SJCRH30 (cell line): ENCODE measurements at places on chromosomes 12 and 14.

DNA sequence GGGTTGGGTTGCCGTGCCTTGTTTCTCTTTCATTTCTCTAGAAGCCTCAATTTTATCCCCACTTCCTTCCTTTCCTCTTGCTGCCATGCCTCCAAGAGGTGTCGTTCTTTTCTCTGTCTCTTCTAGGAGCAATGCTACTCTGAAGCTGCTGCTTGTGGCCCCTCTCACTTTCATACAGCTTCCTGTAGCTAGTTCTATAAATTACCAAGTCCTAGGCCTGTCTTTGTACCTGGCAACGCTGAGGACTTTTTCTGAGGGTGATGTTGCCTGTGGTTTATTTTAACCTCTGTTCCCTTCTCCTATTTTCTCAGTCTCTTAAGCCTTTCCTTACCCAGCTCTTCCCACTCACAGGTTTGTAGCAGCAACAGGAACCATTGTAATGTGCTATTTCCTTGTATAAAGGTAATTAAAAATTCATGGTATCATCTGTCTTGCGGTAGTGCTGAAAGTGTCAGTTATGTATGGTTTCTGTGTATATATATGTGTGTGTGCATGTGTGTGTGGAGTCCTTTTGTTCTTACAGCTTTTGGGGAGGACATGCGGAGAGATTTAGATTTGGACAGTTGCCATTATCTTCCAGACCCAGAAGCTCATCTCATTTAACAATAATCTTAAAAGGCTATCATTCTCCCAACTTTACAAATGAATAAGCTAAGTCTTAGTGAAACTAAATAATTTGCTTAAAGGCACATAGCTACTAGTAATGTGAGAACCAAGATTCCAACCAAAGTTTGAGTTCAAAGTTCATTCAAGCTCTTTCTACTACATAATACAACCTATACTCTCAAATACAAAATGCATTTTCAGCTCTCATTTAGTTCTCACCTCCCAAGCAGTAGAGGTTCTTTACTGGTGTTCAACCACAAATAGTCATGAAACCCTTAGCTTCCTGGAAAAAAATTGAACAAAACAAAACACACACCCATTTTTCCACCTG lies 43.8 kb downstream of the DDHD1 start:
- H3K4me1 ChIP-seq = no peaks in the 10 kb centered on the region
- H3K27me3 ChIP-seq = no peaks in the 10 kb centered on the region
- H3K27ac ChIP-seq = peak overlapping the region; percentile 29; the same call in 1 of the 2 replicates
- H3K36me3 ChIP-seq = peaks cover 4% of the 10 kb centered on the region; the same call in 1 of the 2 replicates

DNA sequence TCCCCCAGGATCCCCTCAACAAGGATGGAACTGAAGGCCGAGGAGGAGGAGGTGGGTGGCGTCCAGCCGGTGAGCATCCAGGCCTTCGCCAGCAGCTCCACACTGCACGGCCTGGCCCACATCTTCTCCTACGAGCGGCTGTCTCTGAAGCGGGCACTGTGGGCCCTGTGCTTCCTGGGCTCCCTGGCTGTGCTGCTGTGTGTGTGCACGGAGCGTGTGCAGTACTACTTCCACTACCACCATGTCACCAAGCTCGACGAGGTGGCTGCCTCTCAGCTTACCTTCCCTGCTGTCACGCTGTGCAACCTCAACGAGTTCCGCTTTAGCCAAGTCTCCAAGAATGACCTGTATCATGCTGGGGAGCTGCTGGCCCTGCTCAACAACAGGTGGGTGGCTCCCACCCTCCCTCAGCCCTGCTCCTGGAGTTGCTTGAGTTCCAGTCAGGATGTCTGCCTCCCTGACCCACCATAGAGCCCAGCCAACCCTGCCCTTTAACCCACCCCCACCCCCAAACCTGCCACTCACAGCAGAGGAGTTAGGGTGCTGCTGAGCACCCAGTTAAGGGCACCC lies 1.4 kb downstream of the ASIC1 start:
- DNase-seq = no peak
- peaks cover 27% of the 10 kb centered on the region for H3K4me1 ChIP-seq
- no peak overlapping the region for H3K27ac ChIP-seq
- 0 out of 2 replicates have a peak, but pooled peaks cover 4% of the 10 kb centered on the region for H3K27me3 ChIP-seq
- no peaks in the 10 kb centered on the region for H3K36me3 ChIP-seq
- no peak overlapping the region for H3K4me3 ChIP-seq

DNA sequence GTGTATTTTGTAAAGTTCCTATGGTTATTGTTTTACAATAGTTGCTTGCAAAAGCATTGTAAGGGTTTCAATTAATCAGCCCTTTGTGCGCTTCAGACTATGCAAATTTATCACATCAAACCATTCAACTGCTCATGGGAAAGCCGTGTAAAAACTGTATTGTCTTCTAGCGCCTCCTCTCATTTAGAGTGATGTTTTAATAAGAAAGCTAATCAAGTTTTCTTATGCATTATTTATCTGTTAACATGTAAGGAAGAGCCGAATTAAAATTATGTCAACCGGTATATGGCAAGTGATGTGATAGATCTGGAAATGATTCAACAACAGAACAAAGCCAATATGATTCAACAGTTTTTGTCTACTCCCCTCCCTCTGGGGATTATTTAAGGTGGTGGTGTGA lies 92.5 kb upstream of the RFX4 start:
- H3K36me3 ChIP-seq = no peaks in the 10 kb centered on the region
- no peak overlapping the region for H3K4me3 ChIP-seq
- DNase-seq = no peak
- peaks cover 2% of the 10 kb centered on the region; the same call in 1 of the 2 replicates for H3K4me1 ChIP-seq
- no peak overlapping the region for H3K27ac ChIP-seq
- H3K27me3 ChIP-seq = no peaks in the 10 kb centered on the region

DNA sequence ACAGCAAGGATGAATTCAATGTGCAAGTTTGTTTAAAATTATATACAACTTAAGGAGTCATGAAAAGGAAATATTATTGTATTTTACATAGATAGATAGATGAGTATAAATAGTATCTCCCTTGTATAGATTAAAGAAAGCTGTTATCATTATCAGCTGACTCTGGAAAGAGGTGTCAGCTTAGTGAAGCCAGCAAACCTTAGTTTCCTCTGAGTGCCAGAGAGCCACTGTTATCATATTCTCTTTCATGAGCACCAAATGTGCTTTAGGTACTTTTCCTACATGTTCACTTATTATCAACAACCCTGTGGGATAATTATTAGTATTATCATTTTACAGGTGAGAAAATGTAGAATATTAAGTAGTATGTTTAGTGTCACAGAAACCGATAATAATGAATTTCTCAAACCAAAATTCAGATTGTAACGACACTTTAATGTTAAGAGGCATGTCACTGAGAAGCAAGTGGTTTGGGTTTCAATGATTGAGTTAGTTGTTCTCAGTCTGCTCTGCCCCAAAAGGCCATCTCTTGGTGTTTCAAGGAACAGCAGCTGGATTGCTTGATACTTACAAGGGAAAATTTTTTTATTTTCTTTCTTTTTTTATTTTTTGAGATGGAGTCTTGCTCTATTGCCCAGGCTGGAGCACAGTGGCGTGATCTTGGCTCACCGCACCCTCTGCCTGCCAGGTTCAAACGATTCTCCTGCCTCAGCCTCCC lies 53.7 kb downstream of the PLEKHA5 start:
- no peaks in the 10 kb centered on the region for H3K4me1 ChIP-seq
- no peak overlapping the region for H3K4me3 ChIP-seq
- H3K36me3 ChIP-seq = no peaks in the 10 kb centered on the region
- H3K27ac ChIP-seq = no peak overlapping the region
- no peaks in the 10 kb centered on the region for H3K27me3 ChIP-seq

GRCh38 chr14:105930572-105930971 lies 404.2 kb downstream of the TMEM121 start:
- no peak overlapping the region for H3K27ac ChIP-seq
- no peak for DNase-seq
- no peaks in the 10 kb centered on the region for H3K36me3 ChIP-seq
- H3K4me3 ChIP-seq = no peak overlapping the region

DNA sequence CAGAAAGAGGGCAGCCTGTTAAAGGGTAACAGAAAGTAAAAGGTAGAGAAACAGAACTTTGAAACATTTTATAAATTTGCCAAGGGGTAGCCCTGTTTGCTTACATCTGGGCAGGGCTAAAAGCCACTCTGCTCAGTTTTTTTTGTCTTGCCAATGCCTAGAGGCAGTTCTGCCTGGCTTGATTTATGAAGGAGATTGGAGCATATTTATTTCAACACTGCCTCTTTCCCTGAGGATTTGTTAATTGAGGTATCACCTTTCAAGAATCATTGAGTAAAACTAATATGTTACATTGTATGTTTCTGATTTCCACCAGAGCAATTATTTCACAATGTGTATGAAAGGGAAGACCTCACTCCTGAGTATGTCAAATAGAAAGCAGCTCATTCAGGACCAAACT lies 160.8 kb downstream of the GXYLT1 start:
- H3K27me3 ChIP-seq = no peaks in the 10 kb centered on the region
- no peaks in the 10 kb centered on the region for H3K36me3 ChIP-seq
- H3K4me1 ChIP-seq = no peaks in the 10 kb centered on the region
- no peak overlapping the region for H3K27ac ChIP-seq
- H3K4me3 ChIP-seq = no peak overlapping the region

- DNase-seq = peak; percentile 56
- H3K27ac ChIP-seq = peak overlapping the region; percentile 74
- H3K4me3 ChIP-seq = no peak overlapping the region
- H3K36me3 ChIP-seq = no peaks in the 10 kb centered on the region
- H3K27me3 ChIP-seq = no peaks in the 10 kb centered on the region
Measured at GRCh38 chr14:79021766-79022165, 851.6 kb downstream of the NRXN3 start.

DNA sequence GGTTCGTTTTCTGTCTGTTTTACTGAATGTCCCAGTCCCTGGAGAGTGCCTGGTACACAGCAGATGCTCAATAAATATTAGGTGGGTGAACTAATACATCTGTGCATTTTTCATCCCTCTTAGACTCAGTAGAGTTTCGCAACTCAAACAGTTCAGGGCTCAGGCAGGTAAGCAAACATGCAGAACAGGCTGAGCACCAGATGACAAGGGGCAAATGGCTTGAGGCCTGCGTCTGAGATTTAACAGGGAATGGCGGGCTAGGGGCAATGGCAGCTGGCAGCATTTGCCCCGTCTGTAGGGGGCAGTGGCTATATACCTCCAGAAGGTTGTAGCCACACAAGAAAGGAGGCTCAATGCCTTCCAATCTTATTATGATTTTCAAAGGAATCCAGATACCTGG lies 8.6 kb upstream of the RAN start:
- no peak for DNase-seq
- no peak overlapping the region for H3K27ac ChIP-seq
- H3K4me1 ChIP-seq = no peaks in the 10 kb centered on the region
- H3K27me3 ChIP-seq = no peaks in the 10 kb centered on the region
- no peaks in the 10 kb centered on the region for H3K36me3 ChIP-seq

DNA sequence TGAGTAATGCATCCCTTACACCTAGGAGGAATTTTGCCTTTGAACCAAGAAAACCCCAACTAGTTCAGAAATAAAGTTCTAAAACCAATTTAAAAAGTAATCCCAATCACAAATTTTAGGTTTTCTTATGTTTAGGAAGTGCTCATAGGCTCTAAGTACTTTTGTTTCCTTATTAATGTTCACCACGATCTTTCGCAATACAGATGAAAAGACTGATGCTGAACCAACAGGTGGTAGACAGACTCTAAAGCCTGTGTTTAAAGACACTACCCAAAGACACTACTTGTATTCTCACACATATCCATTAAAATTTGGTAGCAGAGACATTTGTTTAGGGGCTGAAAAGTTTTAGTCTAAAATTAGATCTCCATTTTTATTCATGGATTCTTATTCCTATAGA lies 10.6 kb upstream of the PHLDA1 start:
- no peak overlapping the region for H3K27ac ChIP-seq
- peaks cover 27% of the 10 kb centered on the region for H3K36me3 ChIP-seq
- no peak overlapping the region for H3K4me3 ChIP-seq
- no peaks in the 10 kb centered on the region for H3K27me3 ChIP-seq

GRCh38 chr14:61565181-61565580 lies 130.1 kb upstream of the HIF1A start:
- H3K4me1 ChIP-seq = peaks cover 64% of the 10 kb centered on the region
- DNase-seq = no peak
- no peaks in the 10 kb centered on the region for H3K36me3 ChIP-seq
- H3K27ac ChIP-seq = peak overlapping the region; percentile 27; the same call in 1 of the 2 replicates
- no peak overlapping the region for H3K4me3 ChIP-seq

DNA sequence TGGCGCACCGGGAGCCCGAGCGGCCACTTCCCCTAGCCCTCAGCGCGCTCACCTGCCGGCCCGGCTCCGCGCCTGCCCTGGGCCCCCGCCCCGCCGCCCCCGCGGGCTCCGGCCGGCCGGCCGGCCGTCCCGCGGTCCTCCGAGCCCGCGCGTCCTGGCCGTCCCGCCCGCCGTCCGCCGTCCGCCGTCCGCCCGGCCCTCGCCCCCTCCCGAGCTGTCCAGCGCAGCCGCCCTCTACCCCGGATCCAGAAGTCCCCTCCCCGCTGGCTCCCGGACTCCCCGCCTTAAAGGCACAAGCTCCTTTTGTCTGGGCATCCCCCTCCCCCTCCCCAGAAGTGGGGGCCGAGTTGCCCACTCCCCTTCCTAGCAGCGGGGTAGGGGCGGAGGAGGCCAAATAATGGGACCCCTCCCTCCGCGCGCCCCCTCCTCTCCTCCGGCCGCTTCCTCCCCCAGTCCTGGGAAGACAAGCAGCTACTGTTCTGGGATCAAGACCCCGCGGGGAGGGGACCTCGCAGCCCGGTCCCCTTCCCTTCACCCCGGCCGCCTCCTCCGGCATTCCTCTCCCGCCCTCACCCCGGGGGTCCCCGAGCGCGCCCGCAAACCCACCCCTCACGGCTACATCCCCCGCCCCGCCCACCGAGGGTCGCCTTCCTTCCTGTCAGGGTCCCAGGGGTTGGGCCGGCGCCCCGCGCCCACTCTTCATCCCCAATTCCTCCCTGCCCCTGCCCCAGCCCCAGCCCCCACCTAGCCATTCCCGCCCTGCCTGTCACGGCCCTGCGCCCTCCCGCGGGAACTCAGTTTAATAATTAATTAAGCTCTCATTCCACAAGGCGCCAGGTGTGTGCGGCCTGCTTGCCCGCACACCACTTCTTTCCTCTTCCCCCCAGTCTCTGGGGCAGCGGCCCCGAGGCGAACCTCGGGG lies at the start of gene ADCY6:
ADCY6 (minus strand) TSS at position 236 of the 922 bp plus-strand sequence. CDS start 5,655 bp downstream, outside the sequence.
- DNase-seq = peak; percentile 82
- H3K27me3 ChIP-seq = no peaks in the 10 kb centered on the region
- peak within 1 kb of the TSS; percentile 94 for H3K4me3 ChIP-seq

GRCh38 chr12:30785630-30786029 lies 30.9 kb upstream of the CAPRIN2 start:
- H3K4me3 ChIP-seq = no peak overlapping the region
- no peaks in the 10 kb centered on the region; the same call in 1 of the 2 replicates for H3K27me3 ChIP-seq
- H3K36me3 ChIP-seq = no peaks in the 10 kb centered on the region
- DNase-seq = no peak
- H3K27ac ChIP-seq = no peak overlapping the region

DNA sequence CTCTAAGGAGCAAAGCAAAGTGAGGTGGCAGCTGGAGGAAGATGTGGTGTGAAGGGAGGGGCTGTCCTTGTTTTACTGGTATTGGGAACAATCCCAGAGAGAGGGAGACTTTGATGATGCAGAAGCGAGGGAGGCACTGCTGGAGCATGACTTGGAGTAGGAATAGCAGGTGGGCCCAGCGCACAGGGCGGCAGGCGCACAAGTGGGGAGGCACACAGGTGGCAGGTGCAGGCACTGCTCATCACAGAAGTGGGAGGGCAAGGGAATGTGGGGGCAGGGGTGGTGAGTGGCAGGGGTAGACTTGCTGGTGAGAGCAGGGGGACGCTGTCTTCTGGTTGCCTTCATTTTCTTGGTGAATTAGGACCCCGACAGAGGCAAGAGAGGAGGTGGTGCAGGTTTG lies 11.5 kb upstream of the IFI27 start:
- H3K27ac ChIP-seq = no peak overlapping the region
- no peak overlapping the region for H3K4me3 ChIP-seq
- no peaks in the 10 kb centered on the region for H3K27me3 ChIP-seq
- no peaks in the 10 kb centered on the region for H3K4me1 ChIP-seq
- no peak for DNase-seq
- no peaks in the 10 kb centered on the region for H3K36me3 ChIP-seq

GRCh38 chr12:78933014-78933413 lies 68.4 kb downstream of the SYT1 start:
- H3K27me3 ChIP-seq = no peaks in the 10 kb centered on the region
- no peak overlapping the region for H3K4me3 ChIP-seq
- H3K27ac ChIP-seq = no peak overlapping the region
- no peak for DNase-seq
- no peaks in the 10 kb centered on the region for H3K36me3 ChIP-seq
